Stimulated activated CD8-positive, alpha-beta memory T cell treated with anti-CD3 and anti-CD28 coated beads, Interleukin-15, amount 100 ng/mL, for 24 hours (primary cell): ENCODE measurements at places on chromosomes 1 and 21.

GRCh38 chr1:173429471-173430402, 47.4 kb upstream of the PRDX6 start:
- no peak for DNase-seq

DNA sequence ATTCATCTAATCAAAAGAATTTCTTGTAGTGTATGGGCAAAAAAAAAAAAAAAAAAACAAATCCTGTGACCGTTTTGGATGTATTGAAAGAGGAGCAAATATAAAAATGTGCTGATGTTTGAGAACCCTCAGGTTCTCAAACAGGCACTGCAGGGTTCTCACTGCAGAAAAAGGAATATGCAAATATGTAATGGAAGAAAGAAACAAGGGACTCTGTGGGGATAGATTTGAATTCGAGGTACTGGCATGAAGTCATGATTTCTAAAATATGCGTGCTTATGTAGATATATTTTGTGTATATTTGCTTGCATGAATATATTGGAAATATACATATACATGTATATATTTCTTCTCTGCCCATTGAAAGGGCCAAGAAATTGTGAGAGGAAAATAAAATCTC, 365.0 kb upstream of the RUNX1 start:
- no peak for DNase-seq

- no peak for DNase-seq
Observed at GRCh38 chr1:109592916-109593315, 26.5 kb downstream of the GNAT2 start.

DNA sequence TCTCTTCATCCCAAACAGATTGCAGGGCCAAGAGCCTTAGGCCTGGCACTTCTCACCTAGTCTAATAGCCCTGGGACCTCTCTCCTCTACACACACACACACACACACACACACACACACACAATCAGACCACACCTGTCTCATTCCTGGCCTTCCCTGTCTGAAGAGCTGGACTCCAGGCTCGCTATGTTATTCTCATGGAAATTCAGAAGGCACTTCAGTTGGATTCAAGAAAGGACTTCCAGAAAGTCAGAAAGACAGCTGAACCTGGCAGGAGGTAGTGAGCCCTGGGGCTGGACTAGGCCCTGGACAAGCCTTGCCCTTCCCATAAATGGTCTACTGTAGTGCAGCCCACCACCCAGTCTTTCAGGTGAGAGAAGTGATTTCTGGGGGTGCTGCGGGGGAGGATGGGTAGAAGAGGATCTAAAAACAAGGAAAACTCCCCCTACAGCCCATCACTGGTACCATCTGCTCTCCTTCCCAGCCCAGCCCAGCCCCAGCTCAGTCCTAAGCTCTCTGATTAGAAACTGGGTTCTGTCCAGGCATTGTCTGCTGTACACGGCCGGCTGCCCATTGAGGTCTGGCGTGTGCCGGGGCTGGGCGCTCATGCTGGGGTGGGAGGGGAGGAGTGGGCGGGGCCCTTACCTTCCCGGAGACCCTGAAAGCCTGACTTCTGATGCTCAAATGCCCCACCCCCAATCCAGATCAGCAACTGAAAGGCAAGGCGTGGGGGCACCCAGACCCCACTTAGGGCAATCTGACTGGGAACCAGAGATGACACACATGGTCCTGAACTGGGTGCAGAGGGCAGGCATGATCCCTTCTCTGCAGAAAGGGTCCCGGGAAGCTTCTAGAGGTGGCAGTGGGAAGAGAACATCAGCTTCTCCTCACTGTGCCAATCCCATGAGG, 2.5 kb downstream of the KIF21B start:
- DNase-seq = no peak

GRCh38 chr1:234584926-234585325, 25.1 kb downstream of the IRF2BP2 start:
- DNase-seq = no peak

DNA sequence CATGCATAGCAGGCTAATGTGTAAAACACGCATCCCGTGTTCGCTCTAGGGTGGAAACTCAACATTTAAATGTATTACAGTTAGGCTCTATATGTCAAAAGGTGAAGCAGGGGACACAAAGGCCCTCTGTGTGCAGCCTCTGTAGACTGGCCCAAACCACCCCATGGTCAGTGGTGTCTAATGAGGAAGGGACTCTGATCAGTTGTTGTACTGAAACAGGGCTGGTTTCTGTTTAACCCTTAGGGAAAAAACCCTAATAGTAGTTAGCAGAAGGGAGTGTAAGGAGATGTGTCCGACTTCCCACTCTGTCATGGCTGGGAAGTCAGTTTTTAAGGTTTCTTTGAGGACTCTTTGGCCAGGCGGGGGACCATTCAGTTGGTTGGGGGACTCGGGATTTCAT, 21.5 kb upstream of the CD2 start:
- DNase-seq = no peak

GRCh38 chr1:149844650-149845255, 54.6 kb upstream of the BOLA1 start:
- DNase-seq = no peak

GRCh38 chr1:41348394-41348793, 12.8 kb upstream of the FOXO6 start:
- DNase-seq = no peak

DNA sequence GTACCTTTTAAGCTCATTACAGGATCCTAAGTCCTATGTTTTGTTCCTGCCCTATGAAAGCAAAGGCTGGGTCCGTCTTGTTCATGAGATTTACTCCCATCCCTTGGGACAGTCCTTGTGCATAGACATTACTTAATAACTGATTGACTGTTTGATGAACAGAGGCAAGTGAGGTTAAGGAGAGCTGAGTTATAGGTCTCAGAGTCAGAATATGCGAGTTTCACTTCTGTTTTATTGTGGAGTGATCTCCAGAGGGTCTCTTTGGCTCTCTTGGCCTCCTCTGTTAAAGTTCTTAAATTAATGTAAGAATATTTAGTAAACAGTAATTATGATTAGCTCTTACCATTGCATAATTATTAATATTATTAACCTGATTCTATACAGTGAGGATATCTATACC, 52.6 kb downstream of the BRINP2 start:
- DNase-seq = no peak

DNA sequence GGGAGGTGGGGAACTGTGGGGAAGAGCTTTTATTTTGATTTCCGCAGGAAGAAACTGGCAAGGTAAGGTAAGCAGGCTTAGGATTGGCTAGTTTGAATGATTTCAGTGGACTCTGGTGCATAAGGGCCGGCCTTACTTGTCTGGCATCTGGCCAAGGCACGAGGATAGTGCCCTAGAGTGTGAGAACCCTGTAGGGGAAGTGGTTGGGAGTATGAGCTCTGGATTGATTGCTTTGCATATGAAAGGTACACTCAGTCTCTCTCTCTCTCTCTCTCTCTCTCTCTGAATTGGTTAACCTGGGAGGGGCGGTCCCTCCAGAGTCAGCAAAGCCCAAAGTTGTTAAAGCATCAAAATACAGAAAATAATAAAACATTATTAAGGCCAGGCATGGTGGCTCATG, 463.0 kb downstream of the SIPA1L2 start:
- DNase-seq = no peak
